ENCODE measurements at places on chromosomes 4 and X. TPM values are rescaled to one million over a fixed set of nuclear protein-coding genes. Genes with fewer than 3 reads are reported as not detected.

CNKSR2 gene
- total RNA-seq: 1.0 TPM

ADH1B gene
- total RNA-seq: 0.65 TPM

PCDH10 gene
- 2.4 TPM for total RNA-seq

GYPB gene
- total RNA-seq: not detected

GRID2 gene
- under 0.01 TPM for total RNA-seq

HAND2 gene
- 2.3 TPM for total RNA-seq

TRAM1L1 gene
- 5.2 TPM for total RNA-seq

DEFB131A gene
- not detected for total RNA-seq

SH3RF1 gene
- total RNA-seq: 17.9 TPM

FAM9A gene
- not detected for total RNA-seq

RPA4 gene
- total RNA-seq: 0.72 TPM

NPY5R gene
- not detected for total RNA-seq

RLIM gene
- 43.3 TPM for total RNA-seq

POLA1 gene
- total RNA-seq: 8.9 TPM

FGF5 gene
- 3.4 TPM for total RNA-seq

REST gene
- total RNA-seq: 33.9 TPM

SPINK2 gene
- not detected for total RNA-seq

CTAG1B gene
- not detected for total RNA-seq

PPP2R2C gene
- 0.26 TPM for total RNA-seq

IL13RA2 gene
- total RNA-seq: 1.3 TPM

LRRC66 gene
- 0.80 TPM for total RNA-seq

STPG2 gene
- 0.52 TPM for total RNA-seq

TCEAL7 gene
- 30.5 TPM for total RNA-seq

HTN1 gene
- not detected for total RNA-seq

NUDT10 gene
- total RNA-seq: 5.8 TPM

CXCL3 gene
- 66.3 TPM for total RNA-seq

DNAAF6 gene
- total RNA-seq: not detected
